ENCODE measurements at places on chromosomes 6 and 20.
A peak's percentile ranks its signal among the peaks of the same experiment; 100 is the strongest.

DNA sequence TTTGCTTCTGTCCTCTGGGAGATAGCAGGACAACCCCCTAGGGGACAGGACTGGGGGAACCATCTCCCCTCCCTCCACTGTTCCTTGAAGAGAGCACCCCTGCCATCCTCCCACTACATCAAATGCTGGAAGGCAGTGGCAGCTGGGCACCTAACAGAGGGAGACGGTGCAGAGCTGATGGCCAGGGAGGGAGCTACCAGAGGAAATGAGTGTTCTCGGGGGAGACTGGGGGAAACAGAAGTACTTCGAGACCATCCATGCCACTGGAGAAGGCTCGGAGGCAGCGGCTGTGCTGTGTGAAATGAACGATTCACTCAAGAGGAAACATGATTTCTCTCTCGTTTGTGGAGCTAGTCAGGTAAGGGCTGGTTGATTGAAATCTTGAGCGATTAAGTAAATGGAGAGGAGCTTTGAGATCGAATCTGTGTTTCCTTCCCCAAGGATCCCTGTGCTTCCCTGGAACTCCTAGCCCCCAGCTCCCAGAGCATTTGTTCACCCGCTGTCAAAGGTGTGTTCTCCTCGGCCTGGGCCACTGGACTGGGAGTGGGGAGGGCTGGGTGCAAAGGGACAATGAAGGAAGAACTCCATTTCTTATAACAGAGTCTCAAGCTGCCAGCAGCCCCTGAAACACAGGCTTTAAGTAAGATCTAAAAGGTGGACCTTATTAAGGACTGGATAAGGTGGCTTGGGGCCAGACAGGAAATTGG lies 261.3 kb upstream of the MOCS1 start:
- DNase-seq, result no peak
- no peak overlapping the region for H3K27ac ChIP-seq
- no peaks in the 10 kb centered on the region for H3K27me3 ChIP-seq
- no peaks in the 10 kb centered on the region for H3K4me1 ChIP-seq
- H3K4me3 ChIP-seq, result no peak overlapping the region

GRCh38 chr20:51413857-51414256 lies 128.7 kb downstream of the NFATC2 start:
- no peaks in the 10 kb centered on the region for H3K36me3 ChIP-seq
- H3K27ac ChIP-seq, result no peak overlapping the region
- H3K4me1 ChIP-seq, result peaks cover 14% of the 10 kb centered on the region

- peak; percentile 53 for DNase-seq
- H3K36me3 ChIP-seq, result no peaks in the 10 kb centered on the region
- H3K4me3 ChIP-seq, result no peak overlapping the region
These were observed 18.3 kb upstream of the NHSL1 start for GRCh38 chr6:138517635-138518034.

- no peaks in the 10 kb centered on the region for H3K27me3 ChIP-seq
- H3K4me3 ChIP-seq, result peak overlapping the region; percentile 90
- H3K27ac ChIP-seq, result peak overlapping the region; percentile 88
These were observed 2.3 kb downstream of the RNF114 start for GRCh38 chr20:49938173-49939163.

GRCh38 chr6:85464260-85464644 lies 14.4 kb downstream of the NT5E start:
- no peak overlapping the region for H3K4me3 ChIP-seq
- peaks cover 52% of the 10 kb centered on the region for H3K4me1 ChIP-seq
- peak; percentile 96 for DNase-seq

DNA sequence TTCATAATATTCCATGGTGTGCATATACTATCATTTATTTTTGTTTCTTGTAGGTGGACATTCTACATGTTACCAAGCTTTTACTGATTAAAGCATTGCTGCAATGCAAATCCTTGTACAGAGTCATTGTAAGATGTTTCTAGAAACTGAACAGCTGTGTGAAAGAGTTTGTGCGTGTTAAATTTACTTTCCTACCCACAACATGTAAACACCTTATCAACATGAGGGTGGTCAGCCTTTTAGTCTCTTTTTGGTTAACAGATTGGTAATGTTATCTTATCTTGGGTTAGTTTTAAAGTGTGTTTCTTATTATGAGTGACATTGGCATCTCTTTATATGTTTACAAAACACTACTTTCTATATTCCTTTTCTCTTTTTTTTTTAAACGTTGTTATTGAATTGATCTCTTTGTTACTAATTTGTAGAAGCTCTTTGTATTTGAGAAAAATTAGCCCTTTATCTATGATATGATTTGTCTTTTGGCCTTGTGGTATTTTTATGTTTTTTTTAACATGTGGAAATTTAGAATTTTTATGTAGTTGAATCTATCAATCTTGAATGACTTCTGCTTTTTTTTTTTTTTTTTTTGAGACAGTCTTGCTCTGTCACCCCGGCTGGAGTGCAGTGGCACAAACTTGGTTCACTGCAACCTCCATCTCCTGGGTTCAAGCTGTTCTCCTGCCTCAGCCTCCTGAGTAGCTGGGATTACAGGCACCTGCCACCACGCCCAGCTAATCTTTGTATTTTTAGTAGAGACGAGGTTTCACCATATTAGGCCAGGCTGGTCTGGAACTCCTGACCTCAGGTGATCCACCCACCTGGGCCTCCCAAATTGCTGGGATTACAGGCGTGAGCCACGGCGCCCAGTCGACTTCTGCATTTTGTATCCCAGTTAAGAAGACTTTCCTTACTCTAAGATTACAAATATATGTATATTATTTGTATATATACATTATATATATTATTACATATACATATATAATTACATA lies 112.1 kb downstream of the TCP11 start:
- no peaks in the 10 kb centered on the region for H3K27me3 ChIP-seq
- no peak overlapping the region for H3K27ac ChIP-seq
- no peak overlapping the region for H3K4me3 ChIP-seq
- peaks cover 15% of the 10 kb centered on the region for H3K4me1 ChIP-seq
- no peaks in the 10 kb centered on the region for H3K36me3 ChIP-seq
- no peak for DNase-seq

- no peaks in the 10 kb centered on the region for H3K27me3 ChIP-seq
- H3K4me1 ChIP-seq, result peaks cover 58% of the 10 kb centered on the region
- H3K4me3 ChIP-seq, result peak overlapping the region; percentile 19
- H3K27ac ChIP-seq, result peak overlapping the region; percentile 57
- no peak for DNase-seq
These were observed 36.5 kb downstream of the SYNJ2 start for GRCh38 chr6:158018041-158018771.

- H3K4me3 ChIP-seq, result no peak overlapping the region
- no peak for DNase-seq
- H3K27me3 ChIP-seq, result no peaks in the 10 kb centered on the region
- H3K36me3 ChIP-seq, result no peaks in the 10 kb centered on the region
These were observed 603.9 kb downstream of the HDGFL1 start for GRCh38 chr6:23173234-23173633.

DNA sequence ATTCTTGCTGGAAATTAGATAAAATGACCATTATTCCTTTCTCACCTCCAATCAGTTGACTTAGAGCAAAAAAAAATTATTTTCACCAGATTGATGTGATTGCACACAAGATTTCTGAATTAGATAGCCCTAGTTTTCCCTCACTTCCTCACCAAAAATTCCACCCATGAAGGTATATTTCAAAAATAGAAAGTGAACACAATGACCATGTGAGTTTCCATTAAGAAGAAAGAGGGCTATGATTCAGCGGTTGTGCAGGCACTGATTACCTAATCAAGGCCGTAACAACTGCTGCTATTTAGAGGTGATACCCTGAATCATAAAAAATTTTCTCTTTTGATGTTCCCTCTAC lies 19.5 kb upstream of the RALGAPA2 start:
- H3K36me3 ChIP-seq, result no peaks in the 10 kb centered on the region
- H3K4me1 ChIP-seq, result peaks cover 36% of the 10 kb centered on the region
- H3K4me3 ChIP-seq, result no peak overlapping the region

- no peak for DNase-seq
- no peaks in the 10 kb centered on the region for H3K36me3 ChIP-seq
- H3K27me3 ChIP-seq, result no peaks in the 10 kb centered on the region
- no peak overlapping the region for H3K27ac ChIP-seq
- H3K4me3 ChIP-seq, result no peak overlapping the region
- no peaks in the 10 kb centered on the region for H3K4me1 ChIP-seq
These were observed 48.2 kb downstream of the APCDD1L start for GRCh38 chr20:58466729-58467571.

- H3K4me3 ChIP-seq, result no peak overlapping the region
- H3K27ac ChIP-seq, result no peak overlapping the region
These were observed 41.3 kb downstream of the SPDEF start for GRCh38 chr6:34514593-34515472.

DNA sequence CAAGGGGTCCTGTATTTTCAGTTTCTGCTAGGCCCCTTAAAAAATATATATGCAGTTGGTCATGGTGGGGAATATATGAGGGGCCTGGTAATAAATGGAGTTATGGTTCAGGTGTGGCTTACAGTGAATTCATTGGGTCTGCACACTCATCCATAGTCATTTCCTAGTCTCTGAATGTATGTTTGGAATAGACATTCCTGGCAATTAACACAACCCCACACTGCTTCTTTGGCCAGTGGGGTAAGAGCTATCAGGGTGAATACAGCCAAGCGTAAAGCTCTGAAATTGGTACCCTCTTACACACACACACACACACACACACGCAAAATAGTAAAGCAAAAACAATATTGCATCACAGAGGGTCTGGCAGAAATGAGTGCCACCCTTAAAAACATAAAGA lies 56.5 kb downstream of the QRSL1 start:
- no peaks in the 10 kb centered on the region for H3K27me3 ChIP-seq

DNA sequence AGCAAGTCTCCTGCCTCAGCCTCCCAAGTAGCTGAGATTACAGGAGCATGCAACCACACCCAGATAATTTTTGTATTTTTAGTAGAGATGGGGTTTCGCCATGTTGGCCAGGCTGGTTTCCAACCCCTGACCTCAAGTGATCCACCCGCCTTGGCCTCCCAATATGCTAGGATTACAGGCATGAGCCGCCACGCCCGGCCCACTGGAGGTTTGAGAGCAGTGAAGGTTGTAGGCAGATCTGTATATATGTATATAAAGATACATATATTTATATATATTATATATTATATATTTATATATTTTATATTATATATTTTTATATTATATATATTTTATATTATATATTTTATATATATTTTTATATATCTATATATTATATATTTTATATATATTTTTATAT lies 38.2 kb upstream of the TTPAL start:
- DNase-seq, result no peak
- no peak overlapping the region for H3K4me3 ChIP-seq
- no peaks in the 10 kb centered on the region for H3K4me1 ChIP-seq
- H3K27me3 ChIP-seq, result peaks cover 16% of the 10 kb centered on the region
- H3K36me3 ChIP-seq, result no peaks in the 10 kb centered on the region

Data from A673 (cell line).